Activated T-cell treated with anti-CD3 and anti-CD28 coated beads for 1 hour (primary cell): ENCODE measurements at places on chromosomes 1 and 21.

DNA sequence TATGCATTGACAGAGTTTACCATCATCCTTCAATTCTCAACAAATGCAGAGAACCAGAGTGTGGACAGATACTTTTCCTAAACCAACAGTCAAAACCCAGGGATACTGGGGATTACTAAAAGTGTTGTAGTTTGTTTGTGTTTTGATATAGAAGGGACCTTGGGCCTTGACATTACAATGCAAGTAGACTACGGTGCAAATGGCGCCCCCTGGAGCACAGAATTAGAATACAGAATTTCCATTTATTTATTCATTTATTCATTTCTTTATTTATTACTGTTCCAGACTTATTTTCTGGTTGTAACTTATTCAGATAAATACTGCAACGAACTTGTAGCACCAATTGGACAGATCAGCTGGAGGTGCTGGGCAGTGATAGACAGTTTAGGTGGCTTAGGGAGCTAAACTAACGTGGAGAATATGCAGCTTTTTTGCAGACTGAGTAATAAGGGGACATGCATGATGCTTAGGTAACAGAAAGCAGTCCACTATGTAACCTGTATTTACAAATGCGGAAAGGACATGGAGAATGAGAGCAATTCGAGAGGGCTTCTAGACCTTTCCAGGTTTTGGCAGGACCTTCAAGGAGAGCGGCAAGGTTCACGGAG lies 42.6 kb downstream of the KIRREL1 start:
- no peak for DNase-seq

GRCh38 chr1:51330331-51331201 lies at the start of gene TTC39A:
Gene TTC39A, minus strand, starts transcription at chr1:51330562. Its CDS starts 85 bp downstream, at chr1:51330477.
- no peak for DNase-seq

GRCh38 chr1:181134543-181135436 lies 46.3 kb downstream of the IER5 start:
- no peak for DNase-seq

- DNase-seq = no peak
Measured at GRCh38 chr1:88802404-88802803, 89.0 kb downstream of the GTF2B start.

DNA sequence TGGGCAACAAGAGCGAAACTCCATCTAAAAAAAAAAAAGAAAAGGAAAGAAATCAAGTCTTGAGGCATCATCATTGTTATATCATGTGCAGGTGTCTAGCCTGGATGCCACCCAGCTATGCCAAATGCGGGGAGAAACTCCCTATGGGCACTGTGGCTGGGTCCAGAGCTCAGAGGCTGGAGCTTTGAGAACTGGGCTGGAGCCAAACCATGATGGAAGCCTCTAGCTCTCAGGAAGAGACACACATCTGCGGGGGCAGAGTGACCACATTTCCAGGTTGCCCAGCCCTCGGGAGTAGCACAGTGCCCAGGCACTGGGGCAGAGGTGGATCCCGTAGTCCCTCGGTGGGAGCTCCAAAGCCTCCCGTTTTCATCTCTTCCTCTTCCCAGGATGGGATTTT lies 58.9 kb downstream of the COL18A1 start:
- no peak for DNase-seq
